ENCODE measurements at places on chromosomes 5 and 9. TPM values are rescaled to one million over a fixed set of nuclear protein-coding genes. Genes with fewer than 3 reads are reported as not detected.
A peak's percentile ranks its signal among the peaks of the same experiment; 100 is the strongest.

DNA sequence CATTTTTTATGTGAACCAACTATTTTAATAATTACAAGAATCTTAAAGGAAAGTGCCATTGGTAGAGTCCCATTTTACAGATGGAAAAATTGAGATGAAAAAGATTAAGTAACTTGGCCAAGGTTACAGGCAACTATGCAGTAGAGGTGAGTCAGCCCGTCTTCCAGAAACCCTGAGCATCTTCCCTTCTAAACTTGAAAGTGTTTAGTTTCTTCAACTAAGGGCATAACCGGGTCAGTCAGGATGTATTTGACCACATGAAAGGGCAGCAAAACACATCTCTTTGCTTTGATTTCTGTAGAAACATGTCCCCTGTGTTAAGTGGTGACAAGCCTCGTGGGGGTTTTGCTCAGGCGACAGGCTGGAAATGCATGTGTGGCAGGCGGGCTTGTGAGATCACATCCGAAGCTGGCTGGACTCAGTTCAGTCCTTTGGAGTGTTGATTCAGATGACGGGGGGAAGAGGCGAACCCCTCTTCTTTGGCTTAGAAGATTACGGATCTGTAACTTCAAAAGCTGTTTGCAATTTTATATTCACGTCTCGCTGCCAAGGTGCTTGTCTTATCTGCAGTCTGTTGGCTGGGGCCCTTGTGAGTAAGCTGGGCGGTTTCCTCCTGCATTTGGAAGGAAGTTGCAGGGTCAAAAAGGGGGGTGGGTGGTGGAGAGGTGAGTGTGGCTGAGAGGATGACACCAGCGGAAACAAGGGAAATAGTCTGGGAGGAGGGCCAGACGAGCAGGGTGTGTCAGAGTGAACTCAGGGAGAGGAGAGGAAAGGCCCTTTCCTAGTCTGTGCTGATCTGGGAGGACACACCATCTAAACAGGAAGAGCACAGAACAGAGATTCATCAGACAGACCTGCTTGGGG lies 78.9 kb upstream of the RPS23 start:
- H3K36me3 ChIP-seq: no peaks in the 10 kb centered on the region
- DNase-seq: peak; percentile 65
- no peaks in the 10 kb centered on the region for H3K27me3 ChIP-seq
- no peak overlapping the region for H3K27ac ChIP-seq
- H3K4me1 ChIP-seq: no peaks in the 10 kb centered on the region

DNA sequence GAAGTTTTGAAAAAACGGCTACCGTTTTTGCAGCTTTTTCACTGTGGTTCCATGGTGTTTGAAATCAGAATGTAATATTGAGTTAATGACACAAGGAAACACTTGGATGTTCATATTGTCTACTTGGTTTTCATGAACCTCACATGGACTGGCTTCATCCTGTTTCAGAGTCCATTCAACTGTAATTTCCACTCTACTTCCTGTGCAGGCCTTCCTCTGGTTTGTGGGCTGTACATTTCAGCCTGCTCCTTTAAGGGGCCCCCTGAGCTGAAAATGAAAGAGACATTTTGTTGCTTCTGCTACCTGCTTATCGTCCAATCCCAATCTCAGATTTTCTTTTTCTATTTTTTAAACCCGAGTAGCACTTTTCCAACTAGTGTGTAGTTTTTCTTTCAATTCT lies 41.8 kb upstream of the CDKN2B start:
- no peak overlapping the region for H3K4me3 ChIP-seq

GRCh38 chr9:109912726-109913460 lies 132.9 kb downstream of the PALM2AKAP2 start:
- H3K27me3 ChIP-seq: no peaks in the 10 kb centered on the region
- H3K4me3 ChIP-seq: no peak overlapping the region
- DNase-seq: peak; percentile 28

DNA sequence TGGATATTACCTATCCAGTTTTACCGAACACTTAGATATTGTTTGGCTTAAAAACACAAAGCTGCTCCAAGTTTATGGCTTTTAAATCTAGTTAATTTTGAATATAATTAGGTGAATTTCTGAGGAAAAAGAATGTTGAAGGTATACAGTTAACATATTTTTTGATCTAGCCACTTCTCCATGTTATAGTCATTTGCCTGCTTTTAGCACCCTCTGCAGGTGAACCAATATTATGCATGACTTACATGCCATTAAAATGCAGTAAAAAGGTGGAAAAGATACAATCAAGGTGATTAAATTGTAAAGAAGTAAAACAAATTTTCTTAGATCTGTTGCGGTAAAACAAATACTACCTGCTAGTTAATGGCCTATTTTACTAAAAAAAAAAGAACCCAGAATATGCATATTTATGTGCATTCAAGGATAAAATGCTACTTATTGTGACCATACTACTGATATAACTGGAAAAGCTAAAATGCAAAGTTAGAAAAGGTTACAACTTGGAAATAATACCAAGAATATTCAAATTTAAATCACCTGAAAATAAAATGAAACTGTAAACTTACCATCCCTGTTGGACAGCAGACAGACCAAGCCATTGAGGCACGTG lies 132.1 kb downstream of the AP3B1 start:
- peaks cover 8% of the 10 kb centered on the region for H3K36me3 ChIP-seq
- H3K27ac ChIP-seq: no peak overlapping the region
- H3K4me1 ChIP-seq: no peaks in the 10 kb centered on the region
- no peaks in the 10 kb centered on the region for H3K27me3 ChIP-seq
- no peak for DNase-seq
- no peak overlapping the region for H3K4me3 ChIP-seq

Gene VPS13A
- 37.2 TPM for total RNA-seq

DNA sequence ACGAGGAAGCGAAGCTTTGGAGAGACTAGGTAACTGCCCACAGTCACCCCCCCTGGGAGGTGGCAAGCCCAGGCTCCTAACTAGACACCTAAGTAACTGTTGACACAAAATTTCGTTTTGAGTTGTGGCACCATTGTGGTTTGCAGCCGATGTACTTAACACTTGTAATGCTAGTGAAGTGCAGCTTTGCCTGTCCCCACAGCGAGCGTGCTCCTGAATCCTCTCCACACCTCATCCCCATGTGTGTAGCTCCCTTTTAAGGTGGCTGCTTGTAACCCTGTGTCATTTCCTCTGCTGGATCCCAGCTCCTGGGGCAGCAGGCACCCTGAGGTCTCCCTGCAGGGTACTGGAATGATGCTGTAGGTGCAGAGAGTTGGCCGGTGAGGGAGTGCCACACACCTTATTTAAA lies 114.9 kb downstream of the TRIO start:
- DNase-seq: no peak
- H3K4me1 ChIP-seq: peaks cover 17% of the 10 kb centered on the region
- H3K27me3 ChIP-seq: no peaks in the 10 kb centered on the region
- no peak overlapping the region for H3K4me3 ChIP-seq

- H3K36me3 ChIP-seq: no peaks in the 10 kb centered on the region
- H3K27me3 ChIP-seq: no peaks in the 10 kb centered on the region
- no peak overlapping the region for H3K4me3 ChIP-seq
- no peaks in the 10 kb centered on the region for H3K4me1 ChIP-seq
- DNase-seq: no peak
- no peak overlapping the region for H3K27ac ChIP-seq
These were observed 194.1 kb downstream of the MCTP1 start for GRCh38 chr5:95090774-95091173.

DNA sequence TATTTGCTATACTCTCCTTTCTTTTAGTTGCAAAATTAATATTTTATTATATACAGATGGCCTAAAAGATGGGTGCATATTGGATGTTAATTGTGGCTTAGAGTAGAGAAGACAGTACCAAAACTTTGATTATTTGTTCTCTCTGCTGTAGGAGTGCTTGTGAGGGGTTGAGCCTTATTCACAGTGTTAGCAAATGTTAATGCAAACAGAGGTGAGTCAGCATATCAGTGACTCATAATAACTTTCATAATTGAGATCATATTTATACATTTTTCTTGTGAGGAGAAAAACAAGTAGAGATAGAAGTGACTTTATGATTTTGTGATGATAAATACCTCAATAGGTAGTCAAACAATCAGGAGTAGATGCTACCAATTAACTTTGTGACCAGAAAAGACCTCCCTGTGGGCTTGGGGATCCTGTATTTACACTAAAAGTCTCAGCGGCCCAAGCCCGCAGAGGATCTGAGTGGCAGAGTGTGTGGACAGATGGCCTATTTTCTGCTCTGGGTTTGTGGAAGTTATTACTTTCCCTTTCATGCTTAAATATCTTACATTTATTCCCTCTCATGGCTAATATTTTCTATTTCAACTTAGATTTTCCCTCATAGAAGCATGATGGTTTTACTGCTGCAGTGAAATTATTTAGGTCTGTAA lies 226.5 kb downstream of the TAF11L14 start:
- no peak overlapping the region for H3K27ac ChIP-seq
- DNase-seq: no peak
- no peaks in the 10 kb centered on the region for H3K36me3 ChIP-seq
- no peaks in the 10 kb centered on the region for H3K4me1 ChIP-seq

GRCh38 chr5:82641331-82642003 lies 363.3 kb upstream of the RPS23 start:
- no peaks in the 10 kb centered on the region for H3K36me3 ChIP-seq
- no peak overlapping the region for H3K27ac ChIP-seq
- DNase-seq: peak; percentile 54
- no peaks in the 10 kb centered on the region for H3K4me1 ChIP-seq

Gene CACNA1B
- 3.6 TPM for total RNA-seq

Gene SLC46A2
- total RNA-seq: not detected

DNA sequence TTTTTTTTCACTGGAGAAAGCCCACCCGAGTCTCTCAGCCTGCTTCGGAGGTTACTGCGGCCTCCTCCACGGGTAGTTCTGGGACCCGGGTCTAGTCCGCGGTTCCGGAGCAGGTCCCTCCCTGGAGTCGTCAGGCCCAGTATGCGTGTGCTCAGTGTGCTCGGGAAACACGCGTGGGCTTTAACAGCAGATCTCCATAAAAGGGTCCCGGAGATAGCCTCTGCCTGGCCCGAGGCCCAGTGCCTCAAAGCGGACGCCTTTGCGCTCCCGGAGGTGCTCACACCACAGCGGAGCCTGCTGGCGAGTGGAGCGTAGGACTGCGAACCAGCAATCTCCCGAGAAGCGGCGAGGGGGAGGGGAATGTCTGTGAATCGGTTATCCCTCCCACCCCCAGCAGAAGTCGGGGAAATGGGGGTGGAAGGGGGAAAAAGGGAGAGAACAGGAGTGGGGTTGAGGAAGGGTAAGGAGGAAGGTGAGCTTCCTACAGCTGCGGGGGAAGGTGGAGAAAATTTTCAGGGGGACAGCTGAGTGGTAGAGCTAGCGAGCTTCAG lies 28.7 kb downstream of the CDKN2A start:
- no peaks in the 10 kb centered on the region for H3K4me1 ChIP-seq
- H3K36me3 ChIP-seq: no peaks in the 10 kb centered on the region
- peaks cover 98% of the 10 kb centered on the region for H3K27me3 ChIP-seq
- DNase-seq: peak; percentile 89
- peak overlapping the region; percentile 77 for H3K4me3 ChIP-seq
- H3K27ac ChIP-seq: no peak overlapping the region

Gene S1PR3
- total RNA-seq: 86.8 TPM

GRCh38 chr5:170576602-170577535 lies 73.0 kb downstream of the KCNIP1 start:
- no peaks in the 10 kb centered on the region for H3K4me1 ChIP-seq
- no peaks in the 10 kb centered on the region for H3K27me3 ChIP-seq
- no peaks in the 10 kb centered on the region for H3K36me3 ChIP-seq
- H3K27ac ChIP-seq: peak overlapping the region; percentile 21

- peaks cover 18% of the 10 kb centered on the region for H3K4me1 ChIP-seq
- H3K27ac ChIP-seq: no peak overlapping the region
- H3K27me3 ChIP-seq: no peaks in the 10 kb centered on the region
These were observed 7.6 kb downstream of the SLC1A1 start for GRCh38 chr9:4497855-4498254.

DNA sequence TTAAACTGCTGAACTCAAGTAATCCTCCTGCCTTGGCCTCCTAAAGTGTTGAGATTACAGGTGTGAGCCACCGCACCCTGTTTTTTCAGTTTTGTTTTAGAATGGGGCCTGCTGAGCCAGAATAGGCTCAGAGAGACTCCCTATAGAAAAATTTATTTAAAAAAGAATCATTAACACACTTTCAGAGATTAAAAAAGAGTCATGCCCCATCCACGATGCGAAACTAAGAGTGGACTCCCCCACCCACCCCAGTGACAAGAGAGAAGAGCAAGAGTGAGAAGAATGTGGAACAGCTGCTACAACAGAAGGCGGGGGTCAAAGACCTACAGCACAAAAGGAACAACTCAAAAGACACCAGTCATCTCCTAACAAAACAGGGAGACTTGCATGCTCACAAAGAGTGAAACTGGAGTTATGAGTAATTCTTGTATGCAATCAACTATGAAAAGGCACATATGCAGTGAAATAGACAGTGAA lies 47.2 kb downstream of the GLDC start:
- no peaks in the 10 kb centered on the region for H3K36me3 ChIP-seq
- no peaks in the 10 kb centered on the region for H3K4me1 ChIP-seq
- no peak for DNase-seq
- no peaks in the 10 kb centered on the region for H3K27me3 ChIP-seq
- no peak overlapping the region for H3K27ac ChIP-seq
- H3K4me3 ChIP-seq: no peak overlapping the region

GRCh38 chr5:171166766-171167165 lies 142.3 kb upstream of the TLX3 start:
- no peak overlapping the region for H3K4me3 ChIP-seq
- H3K4me1 ChIP-seq: peaks cover 9% of the 10 kb centered on the region
- H3K27me3 ChIP-seq: no peaks in the 10 kb centered on the region
- DNase-seq: no peak
